Dorsolateral prefrontal cortex (tissue), 122 donors: ENCODE measurements at places on chromosomes 12 and 14.

DNA sequence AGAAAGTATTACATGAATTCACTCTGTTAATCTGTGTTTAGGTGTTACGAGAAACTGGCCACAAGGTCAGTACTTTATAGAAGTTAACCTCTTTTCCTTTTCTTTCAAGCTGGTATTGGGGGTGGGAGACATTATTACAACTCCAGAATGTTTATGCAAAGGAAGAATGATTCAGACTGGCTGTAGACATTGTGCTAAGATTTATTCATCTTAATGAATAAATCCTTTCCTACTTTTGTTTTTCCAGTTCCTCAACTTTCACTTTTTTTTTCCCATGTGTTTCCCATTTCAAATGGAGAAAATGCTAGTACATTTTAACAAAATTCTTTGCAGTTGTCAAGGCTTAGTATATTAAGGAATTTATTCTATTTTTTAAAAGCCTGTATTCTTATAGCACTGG is 1.3 kb downstream of the OTOGL start:
- no peak for DNase-seq

DNA sequence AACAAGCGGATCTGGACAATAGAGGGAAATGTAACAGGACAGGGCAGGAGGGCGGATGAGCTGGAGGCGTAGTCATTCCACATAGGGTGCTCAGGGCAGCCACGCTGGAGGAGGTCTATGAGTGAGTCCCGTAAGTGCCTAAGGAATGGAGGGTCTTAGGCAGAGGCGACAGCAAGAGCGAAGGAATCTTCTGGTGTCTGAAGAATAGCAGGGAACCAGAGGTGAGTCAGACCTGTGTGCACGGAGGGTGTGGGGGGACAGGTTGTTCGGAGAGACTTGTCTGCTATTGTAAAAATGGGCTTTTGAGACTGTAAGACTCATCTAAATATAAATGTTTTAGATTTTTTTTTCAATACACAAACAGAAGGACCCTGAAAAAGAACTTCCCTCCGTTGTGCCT is 70.6 kb downstream of the SETD3 start:
- DNase-seq, result no peak

DNA sequence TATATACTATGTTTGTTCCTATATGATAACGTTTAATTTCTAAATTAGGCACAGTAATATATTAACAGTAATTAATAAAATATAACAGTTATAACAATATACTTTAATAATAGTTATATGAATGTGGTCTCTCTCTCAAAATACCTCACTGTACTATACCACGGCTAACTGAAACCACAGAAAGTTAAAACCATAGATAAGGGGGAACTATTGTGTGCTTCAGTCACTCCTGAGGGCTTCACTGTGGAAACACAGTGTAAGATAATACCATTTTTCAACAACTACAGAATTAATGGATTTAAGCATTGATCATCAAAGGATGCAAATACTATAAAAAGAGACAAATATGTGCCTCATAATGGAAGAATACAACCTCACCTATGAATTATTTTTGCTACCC is 266.4 kb upstream of the RGS6 start:
- DNase-seq, result no peak

- no peak for DNase-seq
These were observed 545 bp downstream of the LIMA1 start for GRCh38 chr12:50282721-50283228.

DNA sequence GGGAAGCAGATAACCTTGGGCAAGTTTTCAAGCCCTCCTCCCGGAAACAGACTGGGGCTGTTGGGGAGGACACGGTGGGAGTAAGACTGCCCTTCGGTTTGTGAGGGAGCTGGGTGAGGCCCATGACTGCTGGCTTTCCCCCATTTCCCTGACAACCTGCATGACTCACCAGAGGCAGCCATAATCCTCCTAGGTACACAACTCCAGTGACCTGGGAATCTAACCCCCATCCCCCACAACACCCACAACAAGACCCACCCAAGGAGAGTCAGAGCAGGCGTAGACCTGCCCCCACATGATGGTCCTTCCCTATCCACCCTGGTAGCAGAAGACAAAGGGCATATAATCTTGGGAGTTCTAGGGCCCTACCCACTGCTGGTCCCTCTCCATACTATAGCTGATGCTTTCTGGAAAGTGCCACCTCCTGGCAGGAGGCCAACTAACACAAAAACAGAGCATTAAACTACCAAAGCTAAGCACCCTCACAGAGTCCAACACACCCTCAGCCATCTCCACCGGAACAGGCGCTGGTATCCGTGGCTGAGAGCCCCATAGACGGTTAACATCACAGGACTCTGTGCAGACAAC is 14.8 kb downstream of the DDX24 start:
- DNase-seq, result no peak

DNA sequence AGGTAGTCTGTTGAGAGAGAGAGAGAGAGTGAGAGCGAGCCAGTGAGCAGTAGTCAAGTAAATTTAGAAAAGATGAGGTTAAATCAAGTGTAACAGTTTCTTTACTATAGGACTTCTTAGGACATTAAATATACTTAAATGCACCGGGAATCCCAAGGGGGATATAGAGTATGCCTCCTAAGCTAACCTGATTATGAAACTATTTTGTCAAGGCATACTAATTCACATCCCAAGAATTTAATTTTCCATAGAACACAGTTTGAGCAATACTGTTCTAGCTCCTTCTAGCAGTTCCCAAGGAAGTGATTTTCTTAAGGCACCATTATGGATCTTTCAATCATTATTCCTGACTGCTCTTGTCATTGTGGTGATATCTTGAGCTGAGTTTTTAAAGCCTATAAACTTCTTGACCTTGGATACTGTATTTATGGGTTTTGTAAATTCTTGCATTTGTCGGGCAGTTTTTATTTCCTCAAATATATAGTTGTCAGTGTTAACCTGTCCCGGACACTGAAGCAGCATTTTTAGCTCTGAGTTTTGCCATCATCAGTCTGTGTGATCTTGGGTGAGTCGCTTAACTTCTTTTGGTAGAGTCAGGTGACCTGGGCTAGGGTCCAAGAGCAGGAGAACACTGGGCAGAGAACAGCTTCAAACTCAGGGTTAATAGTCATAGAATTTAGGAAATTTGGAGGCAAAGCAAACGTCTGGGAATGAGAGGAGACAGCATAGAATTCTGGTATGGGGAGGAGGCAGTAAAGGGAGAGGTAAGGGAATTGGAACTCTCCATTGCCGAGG is 196.5 kb upstream of the FRMD6 start:
- DNase-seq, result no peak

GRCh38 chr12:101962486-101962885 is 85.1 kb downstream of the DRAM1 start:
- no peak for DNase-seq

- DNase-seq, result no peak
These were observed 117.6 kb downstream of the PDE6H start for GRCh38 chr12:15090441-15090840.

DNA sequence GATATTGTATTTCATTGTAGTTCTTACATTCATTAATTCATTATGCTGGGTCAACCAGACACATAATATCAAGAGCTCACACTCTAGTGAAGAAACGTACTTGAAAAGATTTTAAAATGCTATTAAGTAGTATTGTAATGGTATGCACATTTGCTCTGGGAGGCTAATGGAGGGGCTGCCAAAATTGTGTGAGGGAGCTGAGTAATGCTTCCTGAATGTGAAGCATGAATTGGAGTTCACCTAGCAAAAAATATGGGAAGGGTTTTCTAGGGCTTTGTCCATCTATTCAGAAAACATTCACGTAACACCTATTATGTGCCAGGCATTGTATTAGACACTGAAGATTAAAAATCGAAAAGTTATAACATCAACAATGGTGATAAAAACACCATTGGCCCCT is 403.8 kb upstream of the PDE3A start:
- DNase-seq, result no peak

GRCh38 chr12:13233830-13234641 is 37.5 kb downstream of the EMP1 start:
- DNase-seq, result no peak

GRCh38 chr14:74599946-74600345 is 12.1 kb downstream of the LTBP2 start:
- no peak for DNase-seq
